Neural progenitor cell (in vitro differentiated cells): ENCODE measurements at places on chromosomes 1 and 21. TPM values are rescaled to one million over a fixed set of nuclear protein-coding genes. Genes with fewer than 3 reads are reported as not detected.

GRCh38 chr1:85085417-85085816 is 37.1 kb upstream of the MCOLN3 start:
- DNase-seq = no peak
- no peak overlapping the region for H3K27ac ChIP-seq
- no peaks in the 10 kb centered on the region for H3K36me3 ChIP-seq
- no peaks in the 10 kb centered on the region for H3K27me3 ChIP-seq
- no peaks in the 10 kb centered on the region for H3K4me1 ChIP-seq

DNA sequence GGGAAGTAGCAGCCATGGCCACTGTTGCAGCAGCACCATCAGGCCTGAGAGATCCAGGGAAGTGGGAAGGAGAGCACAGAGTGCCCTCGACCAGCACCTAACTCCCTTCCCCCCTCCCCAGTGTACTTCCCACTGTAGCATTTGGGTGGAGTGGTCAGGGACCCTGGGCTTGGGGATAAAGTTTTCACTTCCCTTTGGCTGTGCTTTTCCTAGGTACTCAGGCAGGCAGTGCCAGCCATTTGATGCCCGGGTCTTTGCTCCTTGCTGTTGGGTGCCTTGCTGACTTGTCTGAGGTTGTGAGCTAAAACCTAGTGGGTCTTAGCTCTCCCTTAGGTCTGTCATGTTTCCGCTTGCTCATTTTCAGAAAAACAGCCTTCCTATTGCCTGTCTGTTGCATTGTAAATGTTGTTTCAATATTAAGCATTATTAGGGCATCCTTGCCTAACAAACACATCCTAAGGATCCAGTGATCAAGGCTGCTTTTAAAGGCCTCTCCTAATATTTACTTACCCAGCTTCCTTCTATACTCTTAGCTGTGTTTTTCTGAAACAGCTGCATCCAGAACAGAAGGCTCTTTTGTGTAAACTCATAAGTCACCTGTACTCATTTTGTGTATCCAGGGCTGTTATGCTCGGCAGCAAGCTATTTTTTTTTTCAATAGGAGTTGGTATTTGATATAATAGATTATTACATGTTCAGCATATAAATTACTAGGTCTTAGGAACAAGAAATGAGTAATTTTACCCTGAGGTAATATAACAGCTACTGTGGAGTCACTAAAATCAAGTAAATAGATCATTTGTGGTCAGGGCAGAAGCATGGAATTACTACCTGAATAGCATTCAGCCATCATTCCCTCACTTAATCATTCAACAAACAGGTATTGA is 418.6 kb upstream of the PROX1 start:
- no peak overlapping the region for H3K4me3 ChIP-seq
- no peaks in the 10 kb centered on the region for H3K4me1 ChIP-seq
- no peak overlapping the region for H3K27ac ChIP-seq
- no peaks in the 10 kb centered on the region for H3K27me3 ChIP-seq
- DNase-seq = no peak
- H3K36me3 ChIP-seq = no peaks in the 10 kb centered on the region

GRCh38 chr1:216533776-216534175 is 110.5 kb upstream of the USH2A start:
- H3K4me1 ChIP-seq = no peaks in the 10 kb centered on the region
- no peaks in the 10 kb centered on the region for H3K27me3 ChIP-seq
- H3K27ac ChIP-seq = no peak overlapping the region
- no peak overlapping the region for H3K4me3 ChIP-seq
- no peak for DNase-seq
- H3K36me3 ChIP-seq = no peaks in the 10 kb centered on the region

DNA sequence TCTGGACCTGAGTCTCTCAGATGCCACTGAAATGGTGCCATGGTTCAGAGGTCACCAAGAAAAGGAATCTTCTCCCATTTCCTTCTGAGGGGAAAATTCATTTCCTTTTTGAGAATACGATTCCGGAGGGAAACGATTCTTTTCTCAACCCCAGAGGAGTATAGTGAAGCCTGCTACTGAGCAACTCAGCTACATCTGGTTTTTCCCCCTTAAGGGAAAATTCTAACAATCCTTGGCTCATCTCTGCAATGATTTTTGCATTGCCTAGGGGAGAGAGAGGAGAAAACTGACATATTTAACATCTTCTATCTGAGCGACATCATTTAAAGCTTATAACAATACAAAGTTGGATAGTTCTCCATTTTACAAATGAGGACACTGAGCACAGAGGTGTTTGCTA is 22.4 kb upstream of the KANK4 start:
- no peak overlapping the region for H3K4me3 ChIP-seq
- no peaks in the 10 kb centered on the region for H3K27me3 ChIP-seq
- H3K36me3 ChIP-seq = no peaks in the 10 kb centered on the region
- H3K4me1 ChIP-seq = peaks cover 22% of the 10 kb centered on the region
- no peak for DNase-seq

GRCh38 chr1:227062306-227062705 is 122.2 kb downstream of the COQ8A start:
- no peaks in the 10 kb centered on the region for H3K36me3 ChIP-seq
- no peaks in the 10 kb centered on the region for H3K4me1 ChIP-seq
- no peak overlapping the region for H3K27ac ChIP-seq
- H3K27me3 ChIP-seq = no peaks in the 10 kb centered on the region
- H3K4me3 ChIP-seq = no peak overlapping the region

GRCh38 chr1:163346326-163346870 is 24.6 kb downstream of the NUF2 start:
- no peaks in the 10 kb centered on the region for H3K4me1 ChIP-seq
- no peak for DNase-seq
- peaks cover 27% of the 10 kb centered on the region for H3K36me3 ChIP-seq
- H3K27ac ChIP-seq = no peak overlapping the region
- no peaks in the 10 kb centered on the region for H3K27me3 ChIP-seq
- H3K4me3 ChIP-seq = no peak overlapping the region

DNA sequence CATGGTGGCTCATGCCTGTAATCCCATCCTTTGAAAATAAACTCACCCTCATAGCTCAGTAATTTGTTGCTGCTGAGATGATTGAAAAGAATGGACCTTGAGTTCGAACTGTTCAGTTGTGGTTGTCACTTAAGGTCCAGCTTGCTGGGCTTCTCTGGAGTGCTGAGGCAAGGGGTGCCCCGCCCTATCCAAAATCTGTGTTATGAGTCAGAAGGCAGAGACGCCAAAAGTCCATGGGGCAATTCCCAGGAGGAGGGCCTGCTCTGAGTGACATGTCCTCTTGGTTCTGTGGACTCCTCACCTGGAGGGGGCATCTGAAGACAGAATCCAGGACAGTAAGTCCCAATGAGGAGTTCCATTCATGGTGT is 64.8 kb downstream of the MYOM3 start:
- H3K27ac ChIP-seq = no peak overlapping the region
- H3K4me1 ChIP-seq = peaks cover 7% of the 10 kb centered on the region

- no peak overlapping the region for H3K4me3 ChIP-seq
- DNase-seq = no peak
- H3K27ac ChIP-seq = no peak overlapping the region
- no peaks in the 10 kb centered on the region for H3K36me3 ChIP-seq
These were observed 2.1 kb downstream of the GUK1 start for GRCh38 chr1:228142155-228142691.

GRCh38 chr1:175198332-175198731 is 5.8 kb upstream of the KIAA0040 start:
- H3K4me1 ChIP-seq = no peaks in the 10 kb centered on the region
- H3K27me3 ChIP-seq = peaks cover 26% of the 10 kb centered on the region
- no peak overlapping the region for H3K27ac ChIP-seq
- H3K36me3 ChIP-seq = no peaks in the 10 kb centered on the region
- no peak for DNase-seq
- H3K4me3 ChIP-seq = no peak overlapping the region

DNA sequence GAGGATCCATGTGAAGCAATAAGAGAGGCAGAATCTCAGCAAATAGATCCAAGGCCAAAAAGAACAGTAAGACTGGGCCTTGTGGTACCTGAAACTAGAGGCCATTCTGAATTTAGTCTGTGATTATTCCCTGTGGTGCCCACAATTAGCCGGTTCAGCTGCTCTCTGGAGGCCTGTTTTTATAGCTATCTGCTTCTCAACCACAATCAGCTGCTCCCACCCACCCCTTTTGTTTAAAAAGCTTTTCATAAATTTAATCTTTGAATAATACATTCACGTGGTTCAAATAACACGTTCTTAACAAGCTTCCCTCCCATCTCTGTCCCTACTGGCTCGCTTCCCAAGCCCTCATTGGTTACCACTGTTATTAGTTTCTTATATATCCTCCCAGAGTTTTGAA is 18.0 kb downstream of the UBE2T start:
- H3K4me3 ChIP-seq = no peak overlapping the region
- H3K36me3 ChIP-seq = no peaks in the 10 kb centered on the region
- H3K27me3 ChIP-seq = no peaks in the 10 kb centered on the region

The APOBEC4 gene
- not detected in 2 replicates for total RNA-seq

The FCAMR gene
- not detected in 2 replicates for total RNA-seq

The GPR37L1 gene
- 0.06 TPM in 1 of 2 replicates, not detected in the other for total RNA-seq

The LDLRAD1 gene
- total RNA-seq = not detected in 2 replicates

The SF3B4 gene
- 26.1 and 26.4 TPM in 2 replicates for total RNA-seq

The SPRR5 gene
- total RNA-seq = not detected in 2 replicates
